T1000 (cell line): ENCODE measurements at places on chromosomes 13 and 19.

DNA sequence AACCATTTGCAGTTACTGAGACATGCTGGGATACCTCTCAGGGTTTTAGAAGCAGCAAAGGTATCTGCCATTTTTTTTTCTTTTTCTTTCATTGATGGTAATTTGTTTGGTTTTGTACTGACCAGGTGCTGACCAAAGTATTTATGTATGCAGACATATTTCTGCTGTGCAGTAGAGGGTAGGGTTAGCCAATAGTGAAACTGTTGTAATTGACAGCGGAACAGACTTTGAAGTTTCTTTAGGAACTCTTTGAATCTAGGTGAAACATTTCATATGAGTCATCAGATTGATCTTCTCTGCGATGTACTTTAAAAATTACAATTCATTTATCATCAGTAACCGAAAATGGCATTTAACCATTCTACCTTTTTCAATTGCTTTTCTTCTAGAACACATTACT, 63.0 kb downstream of the ITGBL1 start:
- no peak for DNase-seq

DNA sequence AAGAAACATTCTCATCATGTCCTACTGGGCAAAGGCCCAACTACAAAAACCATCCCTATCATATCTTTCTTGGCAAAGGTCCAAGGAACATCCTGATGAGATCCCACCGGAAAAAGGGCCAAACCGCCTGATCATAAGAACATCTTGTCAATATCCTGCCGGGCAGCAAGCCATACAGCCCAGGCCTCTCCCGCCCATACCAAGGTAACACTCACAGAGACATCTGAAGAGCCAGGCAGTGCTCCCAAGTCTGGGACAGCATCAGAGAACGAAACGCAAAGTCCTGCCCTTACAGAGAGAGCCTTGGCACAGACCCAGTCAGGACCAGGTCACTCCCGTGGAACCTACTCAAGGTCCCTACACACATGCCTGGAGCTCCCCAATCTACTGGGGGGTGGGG, 18.5 kb upstream of the ZNF331 start:
- no peak for DNase-seq

DNA sequence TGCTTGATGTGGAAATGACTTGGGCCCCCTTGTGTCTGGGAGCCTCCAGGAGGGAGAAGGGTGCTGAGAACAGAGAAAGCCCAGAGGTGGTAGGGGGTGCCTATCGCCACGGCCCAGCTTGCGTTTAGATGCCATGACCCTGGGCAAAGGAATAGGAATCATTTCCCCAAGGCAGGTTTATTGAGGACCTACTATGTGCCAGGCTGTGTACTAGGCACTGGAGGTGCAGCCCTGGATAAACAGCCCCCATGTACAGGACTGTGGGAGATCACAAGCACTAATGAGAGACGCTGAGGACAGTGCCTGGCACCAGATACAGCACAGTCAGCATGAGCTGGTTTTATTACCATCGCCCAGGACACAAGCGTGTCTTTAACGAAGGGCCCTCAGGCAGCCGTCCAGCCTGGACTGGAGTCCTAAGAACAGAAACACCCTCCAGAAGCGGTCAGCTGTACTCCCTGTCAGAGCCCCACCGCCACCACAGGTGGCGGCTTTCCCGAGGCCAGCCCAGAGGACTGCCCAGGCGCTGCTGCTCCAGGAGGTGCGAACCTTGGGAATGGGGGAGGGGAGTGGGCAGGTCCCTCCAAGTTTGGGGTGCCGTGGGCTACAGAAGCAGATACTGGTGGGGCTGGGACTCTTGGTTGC, 4.6 kb downstream of the TMEM147 start:
- DNase-seq: no peak

DNA sequence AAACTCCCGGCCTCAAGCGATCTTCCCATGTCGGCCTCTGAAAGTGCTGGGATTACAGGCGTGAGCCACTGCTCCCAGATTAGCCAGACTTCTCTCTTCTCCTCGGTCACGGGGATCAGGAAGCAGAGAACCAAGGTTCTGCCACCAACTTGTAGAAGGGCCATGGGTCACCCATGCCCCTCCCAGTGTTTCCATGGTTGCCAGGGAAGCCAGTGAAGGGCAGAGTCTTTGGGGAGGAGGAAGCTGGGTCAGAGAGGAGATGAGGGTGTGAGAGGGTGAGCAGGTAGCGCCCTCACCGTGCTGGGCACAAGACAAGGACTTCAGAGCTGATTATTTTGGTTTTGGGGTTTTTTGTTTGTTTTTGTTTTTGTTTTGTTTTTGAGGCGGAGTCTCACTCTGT, 77.1 kb downstream of the GNG7 start:
- DNase-seq: no peak

DNA sequence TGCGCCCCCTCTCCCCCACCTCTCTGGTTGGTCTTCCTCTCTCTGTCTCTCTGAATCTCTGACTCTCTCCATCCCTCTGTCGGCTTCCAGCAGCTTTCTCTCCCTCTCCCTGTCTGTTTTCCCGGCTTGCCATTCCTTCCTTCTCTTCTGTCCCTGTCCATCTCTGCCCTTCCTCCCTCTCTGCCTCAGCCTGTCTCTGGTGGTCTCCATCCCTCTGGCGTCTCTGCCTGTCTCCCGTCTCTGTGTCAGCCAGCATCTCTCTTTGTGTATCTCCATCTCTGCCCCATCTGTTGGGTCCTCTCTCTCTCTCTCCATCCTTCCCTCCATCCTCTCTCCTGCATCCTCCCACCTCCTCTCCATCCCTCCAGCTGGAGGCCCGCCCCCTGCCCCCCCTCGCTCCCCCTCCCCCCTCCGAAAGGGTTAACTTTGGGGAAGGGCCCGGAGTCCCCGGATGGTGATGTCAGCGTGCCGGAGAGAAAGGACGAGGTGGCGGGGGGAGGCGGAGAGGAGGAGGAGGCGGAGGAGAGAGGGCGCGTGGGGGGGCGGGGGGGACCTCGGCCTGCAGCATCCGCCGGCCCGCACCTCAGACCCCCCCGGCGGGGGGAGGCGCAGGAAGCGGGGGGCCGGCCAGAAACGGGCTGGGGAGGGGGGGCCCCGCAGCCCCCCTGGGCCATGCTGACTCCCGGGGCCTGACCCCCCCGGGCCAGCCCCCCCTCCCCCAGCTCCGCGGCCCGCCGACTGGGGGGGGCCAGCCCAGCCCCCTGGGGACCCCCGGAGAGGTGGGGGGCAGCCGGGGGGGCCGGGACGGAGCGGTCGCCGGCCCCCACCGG, at the start of gene BRSK1:
BRSK1 (plus strand) TSS at position 450 of the 830 bp plus-strand sequence. CDS start 446 bp downstream, outside the sequence.
- DNase-seq: peak; percentile 57

DNA sequence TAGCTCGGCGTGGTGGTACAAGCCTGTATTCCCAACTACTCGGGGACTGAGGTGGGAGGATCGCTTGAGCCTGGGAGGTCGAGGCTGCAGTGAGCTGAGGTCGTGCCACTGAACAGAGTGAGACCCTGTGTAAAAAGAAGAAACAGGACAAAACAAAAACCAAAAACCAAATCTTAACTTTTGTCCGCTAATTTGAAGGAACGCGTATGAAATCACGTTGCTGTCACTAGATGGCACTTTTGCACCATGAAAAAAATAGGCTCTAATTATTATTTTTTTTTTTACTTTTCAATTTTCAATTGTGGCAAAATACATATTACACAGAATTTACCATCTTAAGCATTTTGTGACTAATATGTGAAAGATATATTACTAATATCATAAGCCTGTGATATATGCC, 17.6 kb upstream of the ZNF835 start:
- DNase-seq: no peak

GRCh38 chr19:1811942-1812425, at the start of gene ATP8B3:
Gene ATP8B3, minus strand, starts transcription at chr19:1812276. Its CDS starts 540 bp downstream, at chr19:1811736.
- DNase-seq: no peak

DNA sequence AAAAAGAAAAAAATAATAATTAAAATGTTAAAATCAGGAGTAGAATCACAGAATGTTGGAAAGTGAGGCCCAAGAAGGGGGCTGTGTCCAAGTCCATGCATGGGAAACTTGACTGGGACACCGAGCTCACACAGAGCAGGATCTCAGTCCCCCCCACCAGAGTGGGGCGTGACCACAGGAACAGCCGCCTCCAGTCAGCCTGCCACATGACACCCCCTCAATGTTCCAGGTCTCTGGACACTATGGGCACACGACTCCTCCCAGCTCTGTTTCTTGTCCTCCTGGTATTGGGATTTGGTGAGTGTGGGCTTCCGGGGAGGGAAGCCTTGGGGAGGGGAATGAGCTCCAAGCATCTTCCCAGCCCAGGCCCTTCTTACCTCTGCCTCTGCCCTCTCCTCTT, 2.4 kb downstream of the APOC2 start:
- no peak for DNase-seq

DNA sequence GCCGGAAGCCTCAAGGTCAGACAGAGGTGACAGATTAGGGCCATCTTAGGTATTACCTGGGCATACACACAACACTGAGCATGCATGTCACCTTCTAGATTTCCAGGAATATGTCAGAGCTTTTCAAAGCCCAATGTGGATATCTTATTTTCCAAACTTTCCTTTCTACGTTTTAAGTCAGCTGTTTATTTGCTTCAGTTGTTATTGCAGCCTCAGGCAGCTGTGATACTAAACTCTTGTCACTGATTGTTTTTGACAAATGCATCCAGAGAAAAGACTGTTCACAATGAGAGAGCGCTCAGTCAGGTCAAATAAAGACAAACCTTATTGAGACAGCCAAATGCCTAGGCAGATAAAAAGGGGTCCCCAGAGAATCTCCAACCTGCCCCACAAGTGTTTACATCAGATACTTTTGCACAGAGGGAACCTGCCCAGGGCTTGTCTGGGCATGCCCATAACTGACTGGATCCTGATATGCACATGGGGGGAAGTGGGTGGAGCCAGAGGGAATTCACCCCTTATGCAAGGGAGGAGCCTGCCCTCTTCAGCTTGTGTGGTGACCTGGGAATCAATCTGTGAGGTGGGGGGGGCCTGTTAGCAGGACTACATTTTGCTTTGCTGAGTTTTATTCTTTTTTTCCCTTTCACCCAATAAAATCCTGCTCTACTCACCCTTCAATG, 28.5 kb downstream of the MED4 start:
- DNase-seq: no peak

- DNase-seq: no peak
These were observed 10.5 kb downstream of the STOML3 start for GRCh38 chr13:38979891-38980749.

GRCh38 chr19:10388957-10389356, 8.6 kb upstream of the TYK2 start:
- DNase-seq: peak; percentile 63

GRCh38 chr19:42619271-42619670, 24.5 kb upstream of the CEACAM8 start:
- DNase-seq: no peak

DNA sequence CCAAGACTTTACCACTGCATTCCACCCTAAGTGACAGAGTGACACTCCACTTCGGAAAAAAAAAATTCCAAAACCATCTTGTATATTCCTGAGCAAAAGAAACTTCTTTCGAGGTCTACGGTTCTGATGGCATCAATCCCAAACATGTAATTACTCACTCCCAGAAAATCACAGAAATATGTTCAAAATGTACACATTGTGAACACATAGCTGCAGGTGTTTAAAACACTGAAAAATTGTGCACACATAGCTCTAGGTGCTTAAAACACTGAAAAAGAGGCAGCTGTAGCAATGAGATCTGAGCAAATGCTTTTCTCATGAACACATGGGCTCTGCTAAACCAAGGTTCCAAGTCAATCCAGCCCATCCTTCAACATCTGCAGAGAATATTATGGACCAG, 14.0 kb upstream of the ZNF468 start:
- no peak for DNase-seq

- no peak for DNase-seq
These were observed 25.3 kb upstream of the OR10H2 start for GRCh38 chr19:15702534-15702930.

GRCh38 chr13:108779308-108779707, 149.9 kb downstream of the MYO16 start:
- DNase-seq: no peak

GRCh38 chr19:44943801-44944249, 1.8 kb downstream of the APOC4 start:
- no peak for DNase-seq
